ENCODE measurements at places on chromosomes 12 and 14. TPM values are rescaled to one million over a fixed set of nuclear protein-coding genes. Genes with fewer than 3 reads are reported as not detected.

Gene RIN3
- 9.0 TPM for total RNA-seq

Gene KLRC1
- 0.43 TPM for total RNA-seq

Gene SSTR1
- total RNA-seq = 2.7 TPM

Gene DEPDC4
- total RNA-seq = 1.6 TPM

Gene SLC38A4
- 7.6 TPM for total RNA-seq

Gene PLA2G1B
- 11,300 TPM for total RNA-seq

Gene KLRG1
- total RNA-seq = 0.38 TPM

Gene OTOGL
- 0.31 TPM for total RNA-seq

Gene LTBP2
- 3.3 TPM for total RNA-seq

Gene CLEC4C
- not detected for total RNA-seq

Gene IAPP
- total RNA-seq = 44.6 TPM

Gene ETFBKMT
- total RNA-seq = 2.9 TPM

Gene SLC25A47
- total RNA-seq = 0.12 TPM

- no peak overlapping the region for H3K4me3 ChIP-seq
- H3K36me3 ChIP-seq = peaks cover 11% of the 10 kb centered on the region
- H3K4me1 ChIP-seq = no peaks in the 10 kb centered on the region
- H3K27me3 ChIP-seq = no peaks in the 10 kb centered on the region
These were observed 27.2 kb downstream of the DDX51 start for GRCh38 chr12:132116709-132117557.

- no peaks in the 10 kb centered on the region for H3K36me3 ChIP-seq
- no peaks in the 10 kb centered on the region for H3K27me3 ChIP-seq
These were observed 8.6 kb downstream of the CARMIL3 start for GRCh38 chr14:24060443-24060842.

- DNase-seq = no peak
- no peak overlapping the region for H3K27ac ChIP-seq
- H3K27me3 ChIP-seq = no peaks in the 10 kb centered on the region
- H3K36me3 ChIP-seq = no peaks in the 10 kb centered on the region
- H3K4me3 ChIP-seq = no peak overlapping the region
These were observed 6.3 kb downstream of the SLC7A8 start for GRCh38 chr14:23177181-23177580.

DNA sequence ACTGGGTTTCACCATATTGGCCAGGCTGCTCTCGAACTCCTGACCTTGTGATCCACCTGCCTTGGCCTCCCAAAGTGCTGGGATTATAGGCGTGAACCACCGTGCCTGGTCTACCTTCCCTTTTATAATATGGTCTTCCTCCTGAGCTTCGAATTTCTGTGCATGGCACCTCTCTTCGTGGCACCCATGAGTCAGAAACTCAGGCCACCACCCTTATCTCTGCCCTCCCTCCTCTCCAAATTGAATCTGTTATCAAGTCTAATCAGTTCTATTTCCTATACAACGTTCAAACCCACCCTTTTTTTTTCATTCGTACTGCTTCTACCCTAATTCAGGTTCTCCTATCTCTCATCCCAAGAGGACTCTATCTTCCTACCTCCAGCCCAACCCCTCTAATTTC lies 5.0 kb upstream of the TINF2 start:
- H3K4me3 ChIP-seq = no peak overlapping the region
- DNase-seq = no peak
- H3K27me3 ChIP-seq = no peaks in the 10 kb centered on the region

GRCh38 chr14:42277840-42278239 lies 671.2 kb downstream of the LRFN5 start:
- no peaks in the 10 kb centered on the region for H3K4me1 ChIP-seq
- no peaks in the 10 kb centered on the region for H3K36me3 ChIP-seq
- no peak overlapping the region for H3K27ac ChIP-seq
- no peak for DNase-seq

DNA sequence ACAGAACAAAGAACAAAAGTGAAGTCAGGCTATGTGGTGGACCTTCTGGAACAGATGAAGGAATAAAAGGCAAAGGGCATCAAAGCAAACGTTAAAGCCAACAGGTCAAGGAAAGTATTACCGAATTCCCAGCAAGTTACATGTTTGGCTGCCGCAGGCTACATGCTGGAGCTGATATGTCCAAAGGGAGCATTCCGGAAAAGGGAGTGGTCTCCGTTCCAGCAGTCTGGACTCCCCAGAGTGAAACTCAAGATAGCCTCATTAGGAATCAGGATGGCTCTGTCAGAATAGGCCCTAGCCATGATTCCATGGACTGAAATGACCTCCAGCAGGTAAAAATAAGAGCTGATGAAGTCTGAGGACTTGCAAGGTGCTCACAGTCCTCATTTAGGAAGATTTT lies 379.8 kb upstream of the PRICKLE1 start:
- no peaks in the 10 kb centered on the region for H3K27me3 ChIP-seq
- DNase-seq = no peak
- H3K36me3 ChIP-seq = no peaks in the 10 kb centered on the region
- H3K4me1 ChIP-seq = no peaks in the 10 kb centered on the region

GRCh38 chr12:100959481-100959880 lies 164.9 kb downstream of the ANO4 start:
- H3K4me3 ChIP-seq = no peak overlapping the region
- H3K4me1 ChIP-seq = no peaks in the 10 kb centered on the region
- no peaks in the 10 kb centered on the region for H3K36me3 ChIP-seq
- no peak for DNase-seq
- H3K27ac ChIP-seq = no peak overlapping the region

- H3K36me3 ChIP-seq = no peaks in the 10 kb centered on the region
- no peak overlapping the region for H3K4me3 ChIP-seq
- H3K4me1 ChIP-seq = no peaks in the 10 kb centered on the region
- H3K27ac ChIP-seq = no peak overlapping the region
These were observed 63.2 kb upstream of the RFX4 start for GRCh38 chr12:106519607-106520021.

GRCh38 chr14:87754520-87755223 lies 238.3 kb downstream of the GALC start:
- no peak overlapping the region for H3K27ac ChIP-seq
- no peaks in the 10 kb centered on the region for H3K4me1 ChIP-seq
- H3K27me3 ChIP-seq = no peaks in the 10 kb centered on the region
- no peaks in the 10 kb centered on the region for H3K36me3 ChIP-seq

GRCh38 chr12:93636708-93637107 lies 40.5 kb upstream of the CRADD start:
- no peaks in the 10 kb centered on the region for H3K4me1 ChIP-seq
- no peak overlapping the region for H3K4me3 ChIP-seq

DNA sequence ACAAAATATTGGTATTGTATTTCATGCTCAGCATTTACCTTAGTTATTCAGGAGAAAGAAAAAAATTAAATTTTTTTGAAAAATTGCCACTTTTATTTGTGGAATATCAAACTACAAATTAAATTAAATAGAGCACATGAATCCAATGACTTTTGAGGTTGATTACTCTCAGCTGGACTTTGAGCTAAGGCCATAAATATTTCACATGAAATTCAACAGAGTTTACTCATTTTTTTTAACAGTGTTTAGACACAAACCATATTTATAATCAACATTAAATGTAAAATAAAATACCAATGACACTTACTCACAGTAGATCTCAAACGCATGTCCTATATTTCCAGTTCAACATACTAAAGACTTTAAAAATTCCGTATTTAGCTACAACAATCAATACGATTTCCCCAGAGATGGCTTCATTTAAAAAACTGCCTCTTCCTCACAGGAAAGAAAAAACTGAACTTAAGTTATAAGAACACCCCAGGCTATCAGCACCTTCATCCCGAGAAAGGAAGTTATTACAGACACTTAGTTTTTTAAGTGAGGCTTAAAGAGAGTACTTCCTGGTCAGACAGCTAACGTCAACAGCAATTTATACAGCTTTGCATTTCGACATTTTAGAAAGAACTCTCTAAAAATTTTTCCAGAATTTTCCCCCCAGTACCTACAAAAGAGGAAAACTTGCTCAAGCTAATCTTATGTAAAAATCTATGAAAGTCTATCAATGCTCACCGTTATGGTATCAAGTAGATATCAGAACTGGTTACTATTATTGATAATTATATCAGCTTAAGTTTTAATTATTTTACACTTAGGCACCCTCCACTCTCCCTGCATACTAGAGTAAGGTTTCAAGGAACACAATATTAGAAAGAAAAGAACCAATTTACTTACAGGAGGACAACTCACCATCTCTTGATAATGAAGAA lies 13.8 kb downstream of the TAOK3 start:
- H3K36me3 ChIP-seq = no peaks in the 10 kb centered on the region
- no peak for DNase-seq
- H3K27me3 ChIP-seq = no peaks in the 10 kb centered on the region
- no peak overlapping the region for H3K27ac ChIP-seq

DNA sequence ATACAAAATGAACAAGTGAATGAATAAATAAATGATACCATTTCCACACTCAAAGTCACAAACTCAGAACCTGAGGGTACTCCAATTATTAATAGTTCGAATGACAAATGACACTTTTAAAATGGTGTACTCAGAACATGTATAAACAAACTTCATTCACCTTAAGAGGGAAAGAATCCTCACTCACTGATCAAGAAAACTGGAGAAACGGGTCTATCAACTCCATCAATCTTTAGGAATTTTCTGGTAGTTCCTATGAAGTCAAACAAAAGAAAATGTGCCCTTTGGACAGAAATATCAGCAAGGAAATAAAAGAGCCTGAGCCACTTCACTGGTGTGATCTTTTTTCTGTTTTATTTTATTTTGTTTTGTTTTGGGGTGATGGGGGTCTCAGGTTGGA lies 5.2 kb upstream of the NRDE2 start:
- no peaks in the 10 kb centered on the region for H3K27me3 ChIP-seq
- no peak overlapping the region for H3K27ac ChIP-seq
- no peaks in the 10 kb centered on the region for H3K36me3 ChIP-seq

GRCh38 chr12:94284046-94284445 lies 135.7 kb downstream of the PLXNC1 start:
- no peak overlapping the region for H3K27ac ChIP-seq
- no peaks in the 10 kb centered on the region for H3K36me3 ChIP-seq
- no peaks in the 10 kb centered on the region for H3K27me3 ChIP-seq

DNA sequence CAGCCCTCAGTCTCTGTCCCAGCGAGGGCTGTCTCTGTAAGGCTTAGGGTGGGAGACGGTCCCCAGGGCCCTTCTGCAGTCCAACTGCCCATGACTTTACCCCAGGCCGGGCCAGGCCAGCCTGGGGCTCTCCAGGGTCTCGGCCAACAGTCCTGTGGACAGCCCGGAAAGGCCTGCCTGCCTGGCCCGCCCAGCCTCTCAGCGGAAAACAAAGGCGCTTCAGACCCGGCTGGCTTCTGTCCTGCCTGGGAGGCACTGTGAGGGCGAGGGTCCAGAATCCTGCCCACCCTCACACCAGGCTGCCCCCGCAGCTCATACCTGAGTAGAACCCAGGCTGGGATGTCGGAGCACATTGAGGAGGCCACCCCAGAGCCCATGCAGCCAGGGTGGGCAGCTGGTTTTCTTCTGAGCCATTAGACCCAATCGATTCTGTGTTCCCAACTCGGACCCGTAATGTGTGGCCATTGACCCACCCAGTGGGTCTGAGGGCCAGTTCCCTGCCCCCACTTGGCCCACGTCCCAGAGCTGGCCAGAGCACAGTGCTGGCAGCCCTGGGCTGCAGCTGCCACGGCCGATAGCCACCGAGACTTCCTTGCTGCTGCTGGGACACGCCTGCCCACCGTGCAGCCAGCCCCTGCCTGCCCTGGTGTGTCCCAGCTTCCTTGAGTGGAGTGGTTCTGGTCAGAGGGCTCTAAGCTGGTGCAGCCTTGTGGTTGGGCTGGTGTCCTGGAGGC lies 1.6 kb downstream of the CRIP2 start:
- peak; percentile 83 for DNase-seq
- peaks cover 16% of the 10 kb centered on the region for H3K4me1 ChIP-seq
- H3K27me3 ChIP-seq = no peaks in the 10 kb centered on the region
- H3K27ac ChIP-seq = peak overlapping the region; percentile 66
- H3K36me3 ChIP-seq = no peaks in the 10 kb centered on the region
- H3K4me3 ChIP-seq = peak overlapping the region; percentile 65
